ENCODE measurements at places on chromosomes 5 and 9.

- no peak for DNase-seq
Observed at GRCh38 chr5:83001796-83002381, 75.3 kb downstream of the TMEM167A start.

DNA sequence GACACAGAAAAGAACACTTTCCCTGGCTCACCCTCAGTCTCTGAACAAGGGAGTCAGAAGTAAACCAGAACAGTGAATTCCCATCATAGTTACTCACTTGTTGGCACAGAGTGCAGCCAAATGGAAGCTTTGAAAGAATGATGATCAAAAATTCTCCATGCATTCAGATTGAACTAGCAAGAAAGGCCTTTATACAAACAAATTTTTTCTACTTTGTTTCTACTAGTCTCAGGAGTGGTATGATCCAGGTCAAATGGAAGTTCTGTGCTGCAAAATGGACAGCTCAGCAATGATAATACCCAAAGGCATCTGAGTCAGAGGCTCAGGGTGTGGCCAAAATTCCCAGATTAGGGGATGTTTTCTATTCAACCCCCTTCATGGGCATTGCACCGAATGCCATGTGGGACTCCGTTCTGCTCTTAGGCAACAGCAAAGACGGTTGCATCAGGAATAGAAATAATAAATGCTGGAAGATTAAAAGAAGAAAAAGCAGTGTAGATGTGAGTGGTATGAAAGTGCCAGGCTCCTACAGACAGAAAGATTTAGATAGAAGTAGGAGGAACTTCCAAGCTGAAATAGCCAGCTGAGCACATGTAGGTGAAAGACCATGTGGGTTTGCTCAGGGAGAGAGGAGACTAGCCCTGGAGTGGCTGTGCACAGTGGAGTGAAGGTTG, 24.0 kb upstream of the ASPN start:
- no peak for DNase-seq

- DNase-seq: no peak
Observed at GRCh38 chr5:18159331-18159730, 525.1 kb downstream of the TAF11L14 start.

DNA sequence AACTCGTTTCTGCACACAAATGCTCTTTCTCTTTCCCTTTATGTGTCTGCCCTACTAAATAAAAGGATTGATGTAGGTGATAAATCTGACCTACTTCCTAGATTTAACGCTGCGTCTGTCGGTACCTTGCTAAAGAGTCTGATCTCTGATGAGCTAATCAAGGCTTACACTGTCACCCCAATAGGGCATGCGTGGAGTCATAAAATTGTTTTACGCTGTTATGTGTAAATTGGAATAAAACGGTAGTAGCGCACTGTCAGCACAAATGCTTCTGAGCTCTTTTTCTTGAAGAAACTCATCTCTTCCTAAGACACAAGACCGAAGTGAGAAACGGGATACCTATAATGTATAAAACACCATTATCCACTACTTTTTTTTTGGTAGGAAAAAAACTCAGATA, 2106.3 kb upstream of the WWC1 start:
- no peak for DNase-seq

GRCh38 chr5:127206320-127207113, 84.1 kb upstream of the MEGF10 start:
- DNase-seq: no peak

DNA sequence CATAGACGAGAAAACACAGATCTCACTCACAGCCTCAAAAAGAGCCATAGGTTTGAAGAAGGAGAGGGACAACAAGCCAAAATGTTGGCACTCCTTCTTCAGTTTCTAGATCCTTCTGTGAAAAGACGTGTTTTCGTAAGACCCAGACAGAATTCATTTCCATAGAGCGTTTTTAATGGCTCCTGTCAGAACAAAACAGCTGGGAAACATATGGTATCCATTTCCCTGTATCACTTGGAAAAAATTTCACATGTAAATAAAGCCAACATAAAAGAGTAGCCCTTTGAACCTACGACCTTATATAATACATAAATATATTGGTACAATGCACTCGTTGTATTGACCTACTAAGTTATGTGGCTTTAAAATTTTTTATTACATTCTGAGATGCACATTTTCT, 108.1 kb downstream of the SNCAIP start:
- DNase-seq: no peak

GRCh38 chr5:143462431-143462830, 58.9 kb upstream of the NR3C1 start:
- DNase-seq: no peak

DNA sequence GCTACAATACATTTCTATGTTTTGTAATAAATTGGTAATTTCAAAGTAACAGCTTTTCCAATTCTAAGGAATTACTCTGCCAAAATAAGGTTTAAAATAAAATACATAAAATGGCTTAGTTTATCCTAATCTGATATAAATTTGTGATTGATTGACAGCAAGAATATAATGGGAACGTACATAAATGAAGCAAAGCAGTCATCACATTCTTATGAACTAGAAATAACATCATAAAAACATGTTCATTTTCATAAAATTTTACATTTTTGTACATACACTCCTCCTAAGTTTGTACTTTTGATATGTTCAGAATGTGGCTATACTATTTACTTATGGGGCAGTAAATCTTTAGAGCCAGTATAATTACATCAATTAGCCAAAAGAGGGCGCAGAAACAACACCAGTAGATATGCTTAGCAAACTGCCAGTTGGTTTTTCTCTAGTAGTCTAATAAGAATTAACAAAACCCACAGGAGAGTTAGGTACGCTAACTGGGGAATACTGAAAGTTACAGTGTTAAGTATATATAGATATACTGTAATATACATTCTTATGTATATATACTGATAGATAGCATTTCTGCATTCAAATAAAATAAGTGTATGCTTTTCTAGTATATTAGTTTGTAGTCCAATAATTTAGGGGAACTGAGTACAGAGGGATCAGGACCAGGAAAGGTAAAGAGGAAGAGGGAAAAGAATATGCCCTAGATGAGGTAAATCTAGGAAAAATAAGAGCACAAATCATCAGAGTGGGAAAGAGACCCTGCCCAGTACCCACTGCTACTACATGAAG, 76.8 kb downstream of the ZDHHC21 start:
- DNase-seq: no peak

- DNase-seq: no peak
Observed at GRCh38 chr9:115939065-115939765, 214.4 kb upstream of the PAPPA start.

DNA sequence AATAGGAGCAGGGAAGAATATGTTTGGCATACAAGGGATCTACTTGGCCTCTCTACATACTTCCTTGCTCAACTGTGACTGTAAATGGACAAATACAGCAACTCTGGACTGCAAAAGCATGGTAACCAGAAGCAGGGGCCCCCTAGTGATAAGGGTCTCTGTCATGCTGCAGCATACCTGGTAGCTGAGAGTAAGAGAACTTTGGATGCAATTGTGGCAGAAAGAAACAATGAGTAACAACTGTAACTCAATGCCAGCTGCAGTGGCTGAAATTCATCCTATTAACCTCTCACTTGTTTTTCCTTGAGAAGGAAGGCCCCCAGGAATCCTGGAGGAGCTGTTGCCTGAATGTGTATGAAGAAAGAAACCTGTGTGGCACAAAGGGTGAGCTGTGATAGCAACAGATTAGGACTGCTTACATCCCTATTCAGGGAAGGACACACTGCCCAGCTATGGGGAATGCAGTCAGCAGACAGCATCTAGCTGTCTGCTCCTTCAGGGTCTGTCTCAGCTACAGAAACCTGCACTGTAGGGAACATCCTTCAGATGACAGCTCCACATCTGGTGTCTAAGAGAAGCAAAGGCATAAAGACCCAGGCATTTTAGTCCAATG, 468.1 kb upstream of the ACTBL2 start:
- no peak for DNase-seq

GRCh38 chr9:20208961-20209371, 413.3 kb downstream of the MLLT3 start:
- no peak for DNase-seq

GRCh38 chr5:19274578-19274977, 713.4 kb downstream of the CDH18 start:
- DNase-seq: no peak

- peak; percentile 82 for DNase-seq
Observed at GRCh38 chr5:141618030-141618803, 583 bp downstream of the DIAPH1 start.

- no peak for DNase-seq
Observed at GRCh38 chr5:180027459-180028089, 44.0 kb downstream of the RNF130 start.

GRCh38 chr9:8232726-8233125, 433.1 kb upstream of the DMAC1 start:
- DNase-seq: no peak

DNA sequence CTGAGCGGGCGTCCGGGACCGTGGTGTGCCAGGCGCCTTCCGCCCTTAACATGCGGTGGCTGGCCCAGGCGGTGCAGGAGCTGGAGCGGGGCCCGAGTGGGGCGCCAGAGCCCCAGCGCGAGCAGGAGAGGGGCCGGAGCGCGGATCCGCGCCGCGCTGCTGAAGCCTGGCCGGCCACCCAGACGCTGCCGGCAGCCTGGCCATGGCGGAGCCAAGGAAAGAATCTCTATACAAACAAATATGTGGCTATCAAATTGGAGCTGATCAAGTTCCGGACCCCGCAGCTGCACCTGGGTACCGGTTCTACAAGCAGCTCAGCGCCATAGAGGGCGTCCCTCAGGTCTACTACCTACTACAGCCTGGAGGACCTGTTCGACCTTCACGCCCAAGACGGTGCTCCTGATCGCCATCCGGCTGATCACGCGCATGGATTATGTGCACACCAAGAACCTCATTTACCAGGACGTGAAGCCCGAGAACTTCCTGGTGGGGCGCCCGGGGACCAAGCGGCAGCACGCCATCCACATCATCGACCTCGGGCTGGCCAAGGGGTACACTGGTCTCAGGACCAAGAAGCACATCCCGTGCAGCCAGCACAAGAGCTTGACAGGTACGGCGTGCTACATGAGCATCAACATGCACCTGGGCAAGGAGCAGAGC, 55.8 kb downstream of the JAK2 start:
- DNase-seq: no peak

GRCh38 chr9:7105095-7105494, 347.3 kb downstream of the KDM4C start:
- no peak for DNase-seq

GRCh38 chr5:106875591-106876297, 795.0 kb downstream of the EFNA5 start:
- no peak for DNase-seq

Data from upper lobe of left lung (tissue), 6 donors.